Left renal pelvis (tissue), 4 donors: ENCODE measurements at places on chromosomes 7 and 10. TPM values are rescaled to one million over a fixed set of nuclear protein-coding genes. Genes with fewer than 3 reads are reported as not detected.

Gene NPY4R2
- polyA plus RNA-seq = not detected

GRCh38 chr7:2941216-2941859, 97.2 kb upstream of the GNA12 start:
- no peak for DNase-seq

Gene ARHGAP22
- 2.1 TPM for polyA plus RNA-seq

Gene FXYD4
- not detected for polyA plus RNA-seq

DNA sequence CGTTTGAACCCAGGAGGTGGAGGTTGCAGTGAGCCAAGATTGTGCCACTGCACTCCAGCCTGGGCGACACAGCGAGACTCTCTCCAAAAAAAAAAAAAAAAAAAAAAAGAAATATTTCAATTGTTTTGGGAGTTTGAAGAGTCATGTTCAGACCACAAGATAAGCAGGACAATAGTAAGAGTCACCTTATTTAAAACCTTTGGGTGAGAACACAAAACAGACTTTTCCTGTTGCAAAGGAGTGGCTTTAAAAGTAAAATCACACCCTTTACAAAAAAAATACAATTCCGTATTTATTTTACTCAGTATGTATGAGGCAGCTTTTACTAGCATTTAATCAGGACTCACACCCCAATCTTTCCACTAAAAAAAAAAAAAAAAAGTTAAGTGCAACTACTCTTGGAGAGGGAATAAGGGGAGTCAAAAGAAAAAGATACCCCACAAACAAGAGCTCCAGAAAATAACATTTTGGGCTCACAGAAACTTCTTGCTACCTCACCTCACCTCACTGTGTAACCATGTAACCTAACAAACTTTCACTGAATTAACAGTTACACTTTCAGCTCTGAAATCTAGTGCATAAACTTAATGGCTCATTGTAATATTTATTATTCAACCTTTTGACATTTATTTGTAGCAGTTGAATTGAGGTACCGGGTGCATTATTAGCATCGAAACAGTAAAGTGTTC, 11.2 kb downstream of the SKIDA1 start:
- no peak for DNase-seq

DNA sequence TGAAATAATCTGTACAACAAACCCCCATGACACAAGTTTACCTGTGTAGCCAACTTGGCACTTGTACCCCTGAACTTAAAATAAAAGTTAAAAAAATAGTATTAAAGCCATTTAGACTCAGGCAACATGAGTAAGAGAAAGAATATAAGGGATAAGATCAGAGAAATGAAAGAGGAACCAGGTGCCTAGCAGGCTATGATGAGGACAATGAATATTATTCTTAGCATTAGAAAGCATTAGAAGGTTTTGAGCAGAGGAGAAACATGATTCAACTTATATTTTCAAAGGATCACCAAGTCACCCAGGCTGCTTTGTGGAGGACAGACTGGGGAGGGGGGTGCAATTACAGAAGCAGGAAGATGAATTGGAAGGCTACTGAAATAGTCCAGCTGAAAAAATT, 48.1 kb upstream of the TES start:
- no peak for DNase-seq

DNA sequence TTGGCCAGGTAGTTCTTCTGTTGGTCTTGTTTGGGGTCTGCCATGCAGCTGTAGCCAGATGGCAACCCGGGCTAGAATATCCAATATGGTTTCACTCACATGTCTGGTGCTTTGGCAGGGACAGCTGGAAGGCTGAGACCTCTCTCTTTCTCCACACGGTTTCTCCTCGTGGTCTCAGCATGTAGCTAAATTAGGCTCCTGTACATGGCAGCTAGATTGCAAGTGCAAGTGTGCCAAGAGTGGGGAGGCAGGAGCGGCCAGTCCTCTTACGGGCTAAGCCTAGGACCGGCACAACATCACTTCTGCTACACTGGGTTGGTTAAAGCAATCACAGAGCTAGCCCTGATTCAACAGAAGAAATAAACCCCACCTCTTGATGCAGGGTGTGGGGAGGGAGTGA, 9.3 kb upstream of the PDE1C start:
- DNase-seq = no peak

Gene PLPP4
- 5.9 TPM for polyA plus RNA-seq

Gene SPAM1
- polyA plus RNA-seq = not detected

DNA sequence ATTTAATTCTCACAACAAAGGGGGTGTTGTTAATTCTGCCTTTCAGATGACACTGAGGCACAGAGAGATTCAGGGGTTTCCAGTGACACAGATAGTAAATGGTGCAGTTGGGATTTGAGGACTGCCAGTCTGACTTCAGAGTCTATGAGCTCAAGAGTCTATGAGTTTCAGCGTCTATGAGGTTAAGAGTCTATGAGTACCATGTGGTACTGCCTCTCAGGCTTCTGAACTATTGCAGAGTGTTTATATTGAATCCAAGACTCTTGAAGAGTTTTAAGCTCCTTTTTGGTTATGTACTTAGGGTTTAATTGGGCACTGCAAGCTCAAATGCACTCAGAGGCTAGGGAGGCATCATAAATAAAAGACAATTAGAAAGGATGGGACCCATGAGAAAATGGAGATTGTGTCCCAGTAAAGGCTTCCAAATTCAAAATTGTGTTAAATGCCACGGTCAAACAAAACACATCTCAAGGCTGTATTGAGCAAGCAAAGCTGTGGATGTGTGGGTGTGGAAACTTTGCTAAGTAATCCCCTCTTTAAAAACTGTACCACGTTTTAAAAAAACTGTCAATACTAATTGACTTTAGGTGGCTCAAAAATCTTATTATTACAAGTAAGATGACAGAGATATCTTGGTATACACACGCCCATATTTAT, 123.9 kb upstream of the FAM171A1 start:
- DNase-seq = no peak

- DNase-seq = no peak
Measured at GRCh38 chr10:57222129-57222528, 861.1 kb upstream of the ZWINT start.

Gene FKBP9
- 156 TPM for polyA plus RNA-seq

DNA sequence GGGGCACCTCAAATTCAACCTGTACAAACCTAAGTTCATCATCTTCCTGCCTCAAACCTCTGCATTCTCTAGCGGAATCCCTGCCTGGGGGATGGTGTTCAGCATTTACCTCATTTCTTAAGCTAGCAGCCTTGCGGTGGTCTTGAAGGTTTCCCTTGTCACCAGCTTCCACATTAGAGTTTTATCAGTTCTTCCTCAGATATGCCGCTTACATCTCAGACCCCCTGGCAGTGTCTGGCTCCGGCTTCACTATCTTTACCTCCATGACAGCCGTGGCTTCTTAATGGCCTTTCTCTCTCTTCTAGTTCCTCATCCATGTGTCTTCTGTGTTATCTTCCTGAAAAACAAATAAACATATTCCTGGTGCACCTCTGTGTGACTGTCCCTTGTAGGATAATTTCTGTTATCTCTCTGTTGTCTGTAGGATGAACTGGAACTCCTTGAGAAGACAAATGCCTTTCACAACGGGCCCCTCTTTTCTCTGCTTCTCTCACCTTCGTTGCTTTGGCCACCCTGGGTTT, 101.1 kb upstream of the BMPER start:
- DNase-seq = no peak

- no peak for DNase-seq
Measured at GRCh38 chr7:48466713-48467112, 295.5 kb downstream of the ABCA13 start.

Gene GPR26
- not detected for polyA plus RNA-seq

Gene OLAH
- 0.34 TPM for polyA plus RNA-seq

GRCh38 chr10:129932751-129933433, 31.2 kb downstream of the EBF3 start:
- no peak for DNase-seq

DNA sequence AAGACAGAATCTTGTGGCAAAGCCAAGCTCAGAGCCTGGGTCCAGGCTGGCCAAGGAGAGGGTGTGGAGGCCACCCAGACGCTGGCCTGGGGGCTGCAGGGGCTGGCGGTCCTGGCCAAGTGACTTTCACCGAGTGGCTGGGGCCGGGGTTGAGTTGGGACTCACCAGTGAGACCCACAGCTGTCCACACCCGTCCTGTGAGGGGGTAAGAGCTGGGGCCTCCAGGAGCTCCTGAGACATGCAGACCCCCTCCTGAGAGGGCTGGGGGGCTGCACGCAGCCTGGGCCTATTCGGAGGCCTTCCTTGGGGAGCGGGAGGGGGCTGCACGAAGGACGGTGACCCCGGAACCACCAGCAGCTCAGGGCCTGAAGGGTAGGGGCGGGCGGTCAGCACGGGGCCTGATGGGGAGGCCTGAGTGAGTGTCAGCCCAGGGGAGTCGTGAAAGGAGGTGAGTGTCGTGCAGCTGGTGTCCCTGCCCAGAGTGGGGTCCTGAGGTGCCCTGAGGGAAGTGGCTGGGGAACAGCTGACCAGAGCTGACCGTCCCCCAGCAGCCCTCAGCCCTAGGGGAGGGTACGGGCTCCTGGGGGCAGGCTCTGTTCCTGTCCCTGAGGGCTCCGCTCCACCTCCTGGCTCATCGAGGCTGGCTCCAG, 100.9 kb downstream of the FOXL3 start:
- no peak for DNase-seq

DNA sequence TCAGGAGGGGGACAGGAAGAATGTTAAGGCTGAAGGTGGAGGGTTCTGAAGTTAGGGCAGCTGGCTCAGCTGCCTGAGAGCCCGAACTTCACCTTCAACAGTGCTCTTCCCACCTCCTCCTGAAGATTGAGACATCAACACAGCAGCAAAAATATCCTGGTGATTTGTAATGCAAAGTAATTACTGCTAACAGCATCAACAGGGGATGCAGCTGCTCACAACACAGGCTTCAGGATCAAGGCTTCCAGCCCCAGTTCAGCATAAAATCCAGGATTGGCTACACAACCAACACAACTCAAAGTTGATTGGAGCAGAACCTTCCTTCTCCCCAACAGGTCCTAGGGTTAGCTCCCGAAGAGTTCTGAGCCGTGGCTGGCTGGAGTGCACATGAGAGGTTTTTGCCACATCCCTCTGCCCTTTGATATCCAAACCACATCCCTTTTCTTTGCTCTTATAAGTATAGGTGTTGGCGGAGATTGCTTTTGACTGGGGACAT, 242.4 kb downstream of the KIAA1217 start:
- DNase-seq = no peak

DNA sequence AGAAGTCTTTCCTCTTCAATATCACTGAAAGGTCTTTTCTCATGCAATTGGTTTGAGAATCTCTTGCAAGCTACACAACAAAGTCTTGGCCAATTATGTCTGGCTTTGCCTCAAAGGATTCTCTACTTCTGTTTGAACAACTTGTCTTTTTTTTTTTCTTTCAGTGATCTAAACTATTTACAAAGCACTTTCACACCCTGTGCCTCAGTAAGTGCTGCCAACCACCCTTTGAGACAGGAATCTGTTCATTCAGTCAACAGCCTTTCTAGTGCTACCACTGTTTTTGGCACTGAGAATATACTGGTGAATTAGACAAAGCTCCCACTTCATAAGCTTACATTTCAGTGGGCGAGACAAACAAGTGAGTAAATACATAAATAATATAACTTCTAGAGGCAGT, 26.9 kb upstream of the SDK1 start:
- no peak for DNase-seq

Gene LRRC17
- 82.0 TPM for polyA plus RNA-seq

Gene GNGT1
- not detected for polyA plus RNA-seq

Gene TIAL1
- polyA plus RNA-seq = 170 TPM

- DNase-seq = no peak
Measured at GRCh38 chr10:63099734-63100133, 33.4 kb upstream of the NRBF2 start.

Gene CDNF
- 3.1 TPM for polyA plus RNA-seq

Gene CPN1
- 0.45 TPM for polyA plus RNA-seq

Gene C7orf33
- polyA plus RNA-seq = not detected

Gene MKI67
- polyA plus RNA-seq = 57.7 TPM

GRCh38 chr10:114045136-114046086, 1.7 kb downstream of the ADRB1 start:
- no peak for DNase-seq
